Activated CD8-positive, alpha-beta T cell treated with anti-CD3 and anti-CD28 coated beads for 36 hours (primary cell): ENCODE measurements at places on chromosomes 12 and 14. TPM values are rescaled to one million over a fixed set of nuclear protein-coding genes. Genes with fewer than 3 reads are reported as not detected.
A peak's percentile ranks its signal among the peaks of the same experiment; 100 is the strongest.

DNA sequence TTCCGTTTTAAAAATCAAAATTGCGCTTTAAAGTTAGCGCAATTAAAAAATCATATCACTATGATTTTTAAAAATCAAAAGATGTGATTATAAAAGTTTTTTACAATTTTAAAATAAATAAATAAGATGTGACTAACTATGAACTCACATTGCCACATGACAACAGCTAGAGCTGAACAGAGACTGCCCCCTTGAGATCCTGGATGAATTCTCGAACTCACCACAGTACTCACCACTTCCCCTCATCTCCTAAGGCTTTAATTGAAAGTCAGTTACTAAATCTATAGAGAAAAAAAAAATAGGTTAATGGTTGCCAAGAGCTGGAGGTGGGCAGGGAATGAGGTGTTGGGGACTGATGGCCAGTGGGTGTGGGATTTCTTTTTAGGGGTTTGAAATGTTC lies 384.2 kb downstream of the ZFP36L1 start:
- H3K27me3 ChIP-seq, result no peaks in the 10 kb centered on the region
- no peak overlapping the region for H3K4me3 ChIP-seq
- no peaks in the 10 kb centered on the region for H3K36me3 ChIP-seq
- H3K27ac ChIP-seq, result no peak overlapping the region
- peak; percentile 27 for DNase-seq
- H3K4me1 ChIP-seq, result peaks cover 35% of the 10 kb centered on the region

DNA sequence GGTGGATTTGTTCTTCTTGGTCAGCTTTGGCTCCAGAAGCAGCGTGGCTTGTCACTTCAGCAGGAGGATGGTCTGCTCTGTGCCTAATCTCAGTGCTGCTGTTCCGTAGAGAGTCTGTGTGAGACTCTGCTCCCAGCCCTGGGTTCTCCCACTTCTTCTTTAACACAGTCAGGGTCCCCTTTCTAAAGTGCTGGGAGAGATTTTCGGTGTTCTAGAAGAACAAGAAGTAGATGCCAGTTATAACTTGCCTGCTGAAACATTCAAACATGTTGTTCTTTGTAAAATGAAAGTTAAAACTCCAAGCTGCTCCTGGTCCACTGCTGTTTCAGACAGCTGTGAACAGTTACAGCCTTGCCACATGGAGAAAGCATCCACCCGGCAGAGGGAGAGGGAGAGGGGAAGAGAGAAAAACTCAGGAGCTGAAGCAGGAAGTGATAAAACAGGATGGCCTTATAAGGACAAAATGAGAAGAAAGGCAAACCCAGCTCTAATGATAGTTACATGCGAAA lies 55.2 kb upstream of the CERS5 start:
- H3K4me3 ChIP-seq, result no peak overlapping the region
- DNase-seq, result no peak
- H3K27ac ChIP-seq, result no peak overlapping the region
- peaks cover 35% of the 10 kb centered on the region for H3K4me1 ChIP-seq

- peak overlapping the region; percentile 76 for H3K4me3 ChIP-seq
- H3K27me3 ChIP-seq, result no peaks in the 10 kb centered on the region
- peak; percentile 98 for DNase-seq
- peaks cover 72% of the 10 kb centered on the region for H3K36me3 ChIP-seq
These were observed 19.7 kb downstream of the VDR start for GRCh38 chr12:47885012-47885501.

GRCh38 chr12:19597167-19598026 lies 158.1 kb downstream of the AEBP2 start:
- no peaks in the 10 kb centered on the region for H3K4me1 ChIP-seq
- DNase-seq, result no peak
- H3K36me3 ChIP-seq, result no peaks in the 10 kb centered on the region
- H3K27ac ChIP-seq, result no peak overlapping the region
- no peaks in the 10 kb centered on the region for H3K27me3 ChIP-seq
- no peak overlapping the region for H3K4me3 ChIP-seq

DNA sequence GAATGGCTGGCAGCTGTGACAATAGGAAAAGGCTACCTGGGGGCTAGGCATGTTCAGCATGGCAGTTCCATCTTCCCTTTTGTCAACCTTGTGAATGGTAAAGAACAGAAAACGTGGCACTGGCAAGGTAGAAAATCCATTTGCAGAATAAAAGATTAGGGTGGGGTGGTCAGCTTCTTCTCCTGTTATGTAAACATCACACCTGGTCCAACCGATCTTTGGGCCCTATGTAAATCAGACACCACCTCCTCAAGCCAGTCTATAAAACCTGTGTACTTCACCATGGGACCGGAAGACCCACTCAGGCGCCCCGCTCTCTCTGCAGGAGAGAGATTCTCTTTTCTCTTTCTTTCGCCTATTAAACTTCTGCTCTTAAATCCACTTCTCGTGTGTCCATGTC lies 19.6 kb upstream of the TMEM30B start:
- no peak for DNase-seq
- no peak overlapping the region for H3K4me3 ChIP-seq
- H3K36me3 ChIP-seq, result peaks cover 15% of the 10 kb centered on the region
- peaks cover 50% of the 10 kb centered on the region for H3K4me1 ChIP-seq
- H3K27me3 ChIP-seq, result no peaks in the 10 kb centered on the region

GRCh38 chr12:8577879-8578278 lies 34.8 kb downstream of the AICDA start:
- DNase-seq, result no peak
- H3K27ac ChIP-seq, result no peak overlapping the region
- H3K4me1 ChIP-seq, result no peaks in the 10 kb centered on the region
- no peaks in the 10 kb centered on the region for H3K36me3 ChIP-seq

GRCh38 chr14:101235335-101236103 lies 325.8 kb upstream of the DIO3 start:
- peak; percentile 64 for DNase-seq
- no peak overlapping the region for H3K27ac ChIP-seq
- no peaks in the 10 kb centered on the region for H3K4me1 ChIP-seq
- H3K36me3 ChIP-seq, result no peaks in the 10 kb centered on the region

DNA sequence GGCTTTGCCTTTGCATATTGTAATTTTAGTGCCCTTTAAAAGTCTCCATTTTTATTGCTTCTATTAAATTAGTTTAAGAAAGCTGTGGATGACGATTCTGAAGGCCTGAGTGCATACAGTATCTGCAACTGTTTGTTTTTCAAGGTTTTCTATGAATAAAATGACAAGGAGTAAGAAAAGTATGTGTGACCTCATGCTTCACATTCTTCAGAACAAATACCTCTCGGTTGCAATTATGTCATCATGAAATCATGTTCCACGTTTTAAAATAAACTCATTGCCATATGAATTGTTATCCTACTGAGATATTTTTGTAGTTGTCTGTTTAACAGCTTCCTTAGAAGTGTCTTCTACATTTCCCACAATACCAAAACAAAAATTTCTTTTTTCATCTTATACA lies 374.6 kb downstream of the MDGA2 start:
- H3K4me1 ChIP-seq, result no peaks in the 10 kb centered on the region
- no peaks in the 10 kb centered on the region for H3K27me3 ChIP-seq
- H3K4me3 ChIP-seq, result no peak overlapping the region
- H3K27ac ChIP-seq, result no peak overlapping the region
- DNase-seq, result no peak

DNA sequence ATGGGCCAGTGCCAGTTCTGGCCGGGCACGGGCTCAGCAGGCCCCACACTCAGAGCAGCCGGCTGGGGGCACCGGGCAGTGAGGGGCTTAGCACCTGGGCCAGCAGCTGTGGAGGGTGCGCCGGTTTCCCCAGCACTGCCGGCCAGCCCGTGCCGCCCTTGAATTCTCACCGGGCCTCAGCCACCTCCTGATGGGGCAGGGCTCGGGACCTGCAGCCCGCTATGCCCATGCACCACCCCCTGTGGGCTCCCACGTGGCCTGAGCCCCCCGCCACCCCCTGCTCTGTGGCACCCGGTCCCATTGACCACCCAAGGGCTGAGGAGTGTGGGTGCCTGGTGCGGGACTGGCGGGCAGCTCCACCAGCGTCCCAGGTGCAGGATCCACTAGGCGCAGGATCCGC lies 15.4 kb upstream of the GTF2A1 start:
- peaks cover 3% of the 10 kb centered on the region for H3K27me3 ChIP-seq
- no peak overlapping the region for H3K27ac ChIP-seq
- H3K4me3 ChIP-seq, result no peak overlapping the region
- no peaks in the 10 kb centered on the region for H3K36me3 ChIP-seq
- no peak for DNase-seq

DNA sequence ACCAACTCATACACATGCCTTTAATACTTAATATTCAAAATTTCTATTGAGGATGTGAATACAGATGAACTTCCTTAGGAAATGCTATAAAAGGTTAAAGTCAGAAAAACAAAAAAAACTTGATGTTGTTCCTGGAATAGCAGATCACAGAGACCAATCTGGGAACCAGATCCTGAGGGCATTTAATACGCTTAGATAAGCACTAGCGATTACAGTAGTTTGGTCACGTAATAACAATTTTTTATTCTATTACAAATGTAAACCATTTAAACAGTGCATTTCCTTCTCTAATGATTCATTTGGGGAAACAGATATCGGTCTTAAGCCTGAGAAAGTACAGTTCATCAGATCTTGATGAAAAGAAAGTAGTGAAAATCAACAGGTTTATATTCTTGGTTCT lies 30.8 kb upstream of the ABCC9 start:
- no peak overlapping the region for H3K27ac ChIP-seq
- no peaks in the 10 kb centered on the region for H3K36me3 ChIP-seq
- H3K27me3 ChIP-seq, result peaks cover 2% of the 10 kb centered on the region
- no peak for DNase-seq
- no peaks in the 10 kb centered on the region for H3K4me1 ChIP-seq

DNA sequence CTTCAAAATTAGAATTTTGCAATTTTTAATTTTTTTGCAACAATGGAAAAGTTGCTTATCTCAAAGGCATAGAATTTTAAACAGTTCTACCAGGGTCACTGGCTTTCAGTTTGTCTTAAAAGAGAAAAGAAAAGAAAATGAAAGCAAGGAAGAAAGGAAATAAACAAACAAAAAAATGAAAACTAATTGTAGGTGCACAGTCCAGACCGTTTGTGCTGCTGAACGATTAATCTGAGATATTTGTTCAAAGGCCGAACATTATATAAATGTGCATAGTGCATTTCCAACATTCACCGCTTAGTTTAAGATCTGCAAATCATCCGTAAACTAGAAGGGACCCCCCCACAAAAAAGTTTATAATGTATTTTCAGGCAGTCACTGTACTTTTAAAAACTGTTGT lies 5.5 kb upstream of the OTX2 start:
- H3K27ac ChIP-seq, result no peak overlapping the region
- no peak for DNase-seq
- peaks cover 2% of the 10 kb centered on the region for H3K4me1 ChIP-seq
- H3K36me3 ChIP-seq, result no peaks in the 10 kb centered on the region
- no peak overlapping the region for H3K4me3 ChIP-seq

DNA sequence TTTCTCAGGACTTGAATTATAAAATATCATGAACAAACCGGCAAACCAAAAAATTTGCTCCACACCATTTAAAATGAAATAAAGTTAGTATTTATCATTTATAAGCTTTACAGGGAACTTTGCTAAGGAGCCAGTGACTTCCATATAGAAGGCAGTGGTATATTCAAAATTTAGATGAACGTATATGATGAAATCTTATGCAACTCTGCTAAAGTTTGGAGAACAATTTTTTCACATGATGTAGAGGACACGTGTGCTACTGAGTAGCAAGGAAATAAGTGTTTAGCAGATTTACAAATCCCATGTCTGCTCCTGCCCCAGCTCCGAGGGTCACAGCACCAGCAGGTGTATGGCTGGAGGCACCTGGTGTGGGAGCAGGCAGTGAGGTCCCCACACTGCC lies 70.8 kb upstream of the IFNG-AS1 start:
- no peak for DNase-seq
- no peak overlapping the region for H3K4me3 ChIP-seq
- H3K27me3 ChIP-seq, result no peaks in the 10 kb centered on the region
- peaks cover 2% of the 10 kb centered on the region for H3K4me1 ChIP-seq

- H3K4me3 ChIP-seq, result no peak overlapping the region
- H3K36me3 ChIP-seq, result peaks cover 38% of the 10 kb centered on the region
- peaks cover 6% of the 10 kb centered on the region for H3K4me1 ChIP-seq
- H3K27ac ChIP-seq, result no peak overlapping the region
- H3K27me3 ChIP-seq, result no peaks in the 10 kb centered on the region
- DNase-seq, result no peak
These were observed 7.6 kb downstream of the NR4A1 start for GRCh38 chr12:52058631-52059361.

DNA sequence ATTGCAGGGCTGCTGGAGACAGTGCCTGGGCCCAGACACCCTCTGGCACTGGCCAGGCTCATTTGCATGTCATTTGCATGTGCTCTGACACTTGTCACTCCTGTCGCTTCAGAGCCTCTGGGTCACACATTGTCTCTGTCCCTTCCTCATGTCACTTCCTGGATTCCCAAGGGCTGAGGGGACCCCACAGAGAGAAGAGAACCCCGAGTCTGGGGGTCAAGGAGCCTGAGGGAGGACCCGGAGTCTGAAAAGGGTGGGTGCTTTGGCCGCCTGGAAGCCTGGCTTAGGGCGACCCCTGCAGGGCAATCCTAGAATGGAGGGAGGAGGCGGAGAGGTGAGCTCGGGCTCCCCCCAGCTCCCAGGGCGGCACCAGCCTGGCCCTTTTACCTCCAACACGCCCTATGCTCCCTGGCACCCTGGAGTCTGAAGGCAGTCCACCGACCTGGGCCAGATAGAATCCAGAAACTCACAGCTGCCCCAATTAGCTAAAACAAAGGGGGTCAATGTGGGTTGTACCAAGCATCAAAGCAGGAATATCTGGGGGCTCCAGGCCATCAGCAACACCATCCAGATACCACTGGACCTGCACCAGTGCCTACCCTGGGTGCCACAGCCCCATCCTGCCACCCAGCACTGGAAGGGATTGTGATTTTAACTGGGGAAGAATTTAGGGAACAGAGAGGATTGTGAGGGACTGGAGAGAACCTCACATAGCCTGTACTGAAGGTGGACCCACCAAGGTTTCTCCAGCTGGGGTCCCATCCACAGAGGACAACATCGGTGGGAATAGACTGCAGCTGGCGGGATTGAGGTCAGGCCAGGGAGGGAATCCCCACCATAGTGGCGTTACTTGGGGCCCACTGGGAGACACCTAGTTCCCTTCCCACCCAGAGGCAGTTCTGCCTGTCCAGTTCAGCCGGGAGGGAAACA lies 21.8 kb upstream of the KRT78 start:
- no peaks in the 10 kb centered on the region for H3K36me3 ChIP-seq
- no peak overlapping the region for H3K27ac ChIP-seq
- peaks cover 29% of the 10 kb centered on the region for H3K4me1 ChIP-seq

- H3K27me3 ChIP-seq, result no peaks in the 10 kb centered on the region
- DNase-seq, result peak; percentile 47
- H3K36me3 ChIP-seq, result peaks cover 35% of the 10 kb centered on the region
These were observed 17.0 kb downstream of the VCPKMT start for GRCh38 chr14:50099335-50099734.

GRCh38 chr14:24984846-24985589 lies 64.9 kb downstream of the STXBP6 start:
- H3K4me1 ChIP-seq, result no peaks in the 10 kb centered on the region
- peaks cover 5% of the 10 kb centered on the region for H3K27me3 ChIP-seq
- no peaks in the 10 kb centered on the region for H3K36me3 ChIP-seq
- no peak overlapping the region for H3K4me3 ChIP-seq
- H3K27ac ChIP-seq, result no peak overlapping the region

GRCh38 chr12:57008178-57008577 lies 1.8 kb upstream of the ZBTB39 start:
- no peaks in the 10 kb centered on the region for H3K27me3 ChIP-seq
- H3K36me3 ChIP-seq, result peaks cover 12% of the 10 kb centered on the region
- DNase-seq, result peak; percentile 17
- H3K4me3 ChIP-seq, result no peak overlapping the region
- peaks cover 45% of the 10 kb centered on the region for H3K4me1 ChIP-seq
- peak overlapping the region; percentile 59 for H3K27ac ChIP-seq

TMEM179 gene
- not detected for total RNA-seq

SELPLG gene
- 22.1 TPM for total RNA-seq

RFX4 gene
- total RNA-seq, result not detected

RNF212B gene
- not detected for total RNA-seq

MFAP5 gene
- not detected for total RNA-seq

LPAR5 gene
- total RNA-seq, result 8.1 TPM

KRT85 gene
- total RNA-seq, result not detected

RIMKLB gene
- total RNA-seq, result 7.7 TPM

SRRM4 gene
- not detected for total RNA-seq

SOCS4 gene
- total RNA-seq, result 19.8 TPM
